ENCODE measurements at places on chromosomes 1 and 21.

DNA sequence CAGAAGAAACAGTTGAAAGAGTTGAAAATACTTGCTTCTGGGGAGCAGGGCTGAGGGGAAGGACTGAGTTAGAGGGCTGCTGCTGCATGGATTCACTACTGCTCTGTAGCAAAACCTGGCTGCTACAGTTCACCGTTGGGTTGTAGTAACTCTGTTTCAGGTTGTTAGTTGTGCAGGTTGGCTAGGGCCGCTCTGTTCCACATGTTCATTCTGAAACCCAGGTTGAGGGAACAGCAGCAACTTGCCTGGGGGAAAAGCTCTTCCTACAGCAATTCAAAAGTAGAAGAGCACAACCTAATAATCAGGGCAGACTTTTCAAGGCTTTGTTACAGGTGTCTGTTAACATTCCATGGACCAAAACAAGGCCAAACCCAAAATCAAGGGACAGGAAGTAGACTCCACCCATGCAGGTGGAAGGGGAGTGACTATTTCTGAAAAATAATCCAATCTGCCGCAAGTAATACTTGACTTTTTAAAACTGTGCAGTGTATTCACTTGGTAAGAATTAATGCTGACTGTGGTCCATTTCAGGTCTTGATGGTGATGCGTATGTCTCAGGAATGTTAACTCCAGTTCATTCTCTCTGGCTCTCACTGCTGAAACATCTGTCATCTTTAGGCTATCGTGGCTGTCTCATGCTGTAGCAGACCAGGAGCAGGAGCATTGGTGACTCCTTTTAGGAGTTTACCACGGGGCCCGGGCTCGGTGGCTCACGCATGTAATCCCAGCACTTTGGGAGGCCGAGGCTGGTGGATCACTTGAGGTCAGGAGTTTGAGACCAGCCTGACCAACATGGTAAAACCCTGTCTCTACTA lies 5.1 kb upstream of the PARK7 start:
- no peaks in the 10 kb centered on the region for H3K27me3 ChIP-seq
- H3K27ac ChIP-seq = no peak overlapping the region
- no peak for DNase-seq
- peaks cover 11% of the 10 kb centered on the region for H3K4me1 ChIP-seq
- no peak overlapping the region for H3K4me3 ChIP-seq

- no peak overlapping the region for H3K4me3 ChIP-seq
- no peaks in the 10 kb centered on the region for H3K27me3 ChIP-seq
- DNase-seq = no peak
- no peaks in the 10 kb centered on the region for H3K36me3 ChIP-seq
- H3K27ac ChIP-seq = no peak overlapping the region
- H3K4me1 ChIP-seq = peaks cover 3% of the 10 kb centered on the region
Observed at GRCh38 chr1:168473126-168473525, 70.7 kb downstream of the XCL2 start.

DNA sequence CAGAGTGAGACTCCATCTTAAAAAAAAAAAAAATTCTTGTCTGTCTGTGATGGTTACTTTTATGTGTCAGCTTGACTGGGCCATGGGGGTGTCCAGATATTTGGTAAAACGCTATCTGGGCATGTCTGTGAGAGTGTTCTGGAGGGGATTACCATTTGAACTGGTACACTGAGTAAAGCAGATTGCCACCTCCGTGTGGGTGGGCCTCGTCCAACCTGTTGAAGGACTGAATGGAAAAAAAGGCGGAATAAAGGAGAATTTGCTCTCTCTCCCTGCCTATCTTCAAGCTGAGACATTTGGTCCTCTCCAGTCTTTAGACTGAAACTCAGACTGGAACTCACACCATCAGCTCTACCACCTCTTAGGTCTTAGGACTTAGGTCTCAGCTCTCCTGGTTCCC lies 82.8 kb downstream of the MIS18A start:
- H3K4me1 ChIP-seq = no peaks in the 10 kb centered on the region

DNA sequence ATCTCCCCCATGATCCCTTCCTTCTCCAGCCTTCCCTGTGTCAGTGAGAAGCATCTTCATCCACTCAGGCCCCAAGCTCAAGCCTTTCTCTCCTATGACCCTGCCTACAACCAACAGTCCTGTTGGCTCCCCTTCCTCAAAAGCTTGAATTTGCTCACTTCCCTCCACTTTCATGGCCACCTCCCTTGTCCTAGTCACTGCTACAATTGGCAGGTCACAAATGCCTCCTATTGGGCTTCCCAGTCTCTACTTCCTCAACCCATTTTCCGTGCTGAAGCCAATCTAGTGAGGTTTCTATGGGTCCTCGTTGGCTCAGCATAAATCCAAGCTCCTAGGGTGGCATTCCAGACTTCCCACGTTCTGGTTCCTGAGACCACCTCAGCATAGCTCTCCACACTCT lies 40.2 kb upstream of the SLC6A9 start:
- no peak overlapping the region for H3K4me3 ChIP-seq
- no peaks in the 10 kb centered on the region for H3K36me3 ChIP-seq
- no peak for DNase-seq
- no peaks in the 10 kb centered on the region for H3K4me1 ChIP-seq
- no peak overlapping the region for H3K27ac ChIP-seq

DNA sequence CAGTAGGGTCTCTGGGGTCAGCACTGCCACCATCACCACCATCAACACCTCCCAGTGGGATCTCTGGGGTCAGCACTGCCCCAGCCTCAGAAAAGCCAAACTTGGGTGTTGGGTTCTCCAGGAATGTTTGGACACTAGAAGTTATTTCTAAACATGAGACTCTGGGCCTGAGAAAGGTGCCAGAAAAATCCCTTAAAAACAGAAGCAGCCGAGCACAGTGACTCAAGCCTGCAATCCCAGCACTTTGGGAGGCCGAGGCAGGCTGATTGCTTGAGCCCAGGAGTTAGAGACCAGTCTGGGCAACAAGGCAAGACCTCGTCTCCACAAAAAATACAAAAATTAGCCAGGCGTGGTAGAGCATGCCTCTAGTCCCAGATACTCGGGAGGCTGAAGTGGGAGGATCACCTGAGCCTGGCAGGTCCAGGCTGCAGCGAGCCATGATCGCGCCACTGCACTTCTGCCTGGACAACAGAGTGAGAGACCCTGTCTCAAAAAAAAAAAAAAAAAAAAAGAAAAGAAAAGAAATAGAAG lies 470 bp downstream of the PTAFR start:
- peak overlapping the region; percentile 28 for H3K4me3 ChIP-seq
- peaks cover 34% of the 10 kb centered on the region for H3K4me1 ChIP-seq
- H3K27ac ChIP-seq = peak overlapping the region; percentile 71
- DNase-seq = no peak
- H3K36me3 ChIP-seq = no peaks in the 10 kb centered on the region

DNA sequence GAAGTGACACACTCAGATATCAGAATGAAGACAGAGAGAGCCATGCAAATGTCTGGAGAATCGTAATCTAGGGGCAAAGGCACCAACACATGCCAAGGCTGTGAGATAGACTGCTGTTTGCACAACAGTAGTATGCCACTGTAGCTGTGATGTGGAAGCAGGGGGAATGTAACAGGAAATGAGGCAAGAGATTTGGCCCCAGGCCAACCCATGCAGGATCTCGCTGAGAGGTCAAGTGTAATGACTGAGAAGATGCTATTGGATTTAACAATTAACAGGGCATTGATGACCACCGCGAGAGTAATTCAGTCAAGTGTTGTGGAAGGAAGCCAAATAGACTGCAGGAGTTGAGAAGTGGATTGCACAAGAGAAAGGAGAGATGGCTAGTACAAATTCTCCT lies 107.3 kb upstream of the ST6GALNAC5 start:
- H3K4me3 ChIP-seq = no peak overlapping the region
- DNase-seq = no peak
- no peaks in the 10 kb centered on the region for H3K36me3 ChIP-seq
- H3K27ac ChIP-seq = no peak overlapping the region

DNA sequence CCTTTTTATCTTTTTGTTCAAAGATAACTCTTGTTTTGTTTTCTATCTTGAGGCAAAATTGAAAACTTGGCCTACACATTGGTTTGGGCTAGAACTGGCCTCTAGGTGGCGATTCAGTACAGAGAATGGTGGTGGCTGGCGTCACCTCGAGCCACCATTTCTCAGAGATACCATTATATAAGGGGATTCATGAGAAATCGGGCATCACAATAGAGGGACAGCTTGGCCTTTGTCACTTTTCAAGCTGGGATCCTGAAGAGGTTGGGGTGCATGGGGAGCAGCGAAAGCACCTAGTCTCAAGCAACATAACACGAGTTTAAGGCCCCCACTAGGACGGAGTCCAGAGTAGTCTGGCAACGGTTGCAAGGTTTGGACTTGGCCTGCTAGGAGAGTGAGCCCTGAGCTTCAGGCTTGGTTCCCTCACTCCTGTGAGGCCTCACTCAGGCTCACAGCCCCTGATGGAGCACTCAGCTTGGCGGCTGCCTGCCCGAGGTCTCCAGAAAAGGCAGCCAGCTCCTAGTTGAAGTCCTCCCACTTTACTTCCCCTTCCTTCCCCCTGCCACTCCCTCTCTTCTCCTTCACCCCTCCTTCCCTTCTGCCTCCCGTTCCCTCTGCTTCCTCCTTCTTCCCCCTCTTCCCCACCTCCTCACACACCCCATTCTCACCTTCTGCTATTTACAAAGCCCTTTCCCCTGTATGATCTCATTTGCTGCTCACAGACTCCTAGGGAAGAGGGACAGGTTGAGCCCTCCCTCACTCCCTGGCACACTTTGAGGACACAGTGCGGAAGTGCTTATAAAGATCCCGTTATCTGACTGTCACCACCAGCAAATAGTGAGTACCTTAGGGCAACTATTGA lies 67.8 kb downstream of the LRIG2 start:
- peak; percentile 83 for DNase-seq
- no peaks in the 10 kb centered on the region for H3K36me3 ChIP-seq
- H3K4me3 ChIP-seq = no peak overlapping the region
- no peaks in the 10 kb centered on the region for H3K4me1 ChIP-seq
- H3K27ac ChIP-seq = no peak overlapping the region
- H3K27me3 ChIP-seq = no peaks in the 10 kb centered on the region

- peaks cover 54% of the 10 kb centered on the region for H3K4me1 ChIP-seq
- H3K36me3 ChIP-seq = no peaks in the 10 kb centered on the region
- no peaks in the 10 kb centered on the region for H3K27me3 ChIP-seq
- peak; percentile 64 for DNase-seq
- H3K4me3 ChIP-seq = no peak overlapping the region
Observed at GRCh38 chr21:42651515-42652401, 1.7 kb upstream of the PDE9A start.

DNA sequence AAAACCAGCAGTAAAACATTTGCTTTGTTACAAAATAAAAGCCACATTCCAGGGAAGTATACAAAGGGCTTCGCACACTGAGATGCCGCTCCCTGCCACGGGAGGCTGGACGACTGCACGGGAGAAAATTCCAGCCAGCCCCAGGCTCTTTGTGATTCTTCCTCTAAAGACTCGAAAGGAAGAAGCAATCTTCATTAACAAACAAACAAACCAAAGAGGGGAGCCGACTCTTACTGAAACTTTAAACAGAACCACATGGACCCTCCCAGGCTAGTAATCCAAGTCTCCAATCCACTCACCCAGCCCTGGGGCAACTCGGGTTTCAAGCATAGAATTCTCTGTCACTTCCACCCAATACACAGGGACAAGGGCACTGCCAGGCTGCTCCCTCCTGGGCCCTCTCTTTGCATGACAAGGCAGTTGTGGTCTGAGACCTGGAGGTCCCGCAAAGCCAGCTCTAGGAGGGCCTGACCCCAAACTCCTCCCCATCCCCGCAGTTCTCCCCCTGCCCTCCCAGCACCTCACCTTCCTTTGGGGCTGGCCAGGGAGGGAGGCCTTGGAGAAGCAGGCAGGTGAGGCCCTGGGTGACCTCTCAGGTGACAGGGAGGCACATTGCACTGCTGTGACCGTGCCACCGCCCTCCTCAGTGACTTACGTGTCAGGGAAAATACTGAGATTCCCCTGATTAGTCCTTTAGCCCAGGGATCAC lies 26.6 kb upstream of the COL18A1 start:
- DNase-seq = no peak
- no peak overlapping the region for H3K27ac ChIP-seq
- no peaks in the 10 kb centered on the region for H3K27me3 ChIP-seq
- no peak overlapping the region for H3K4me3 ChIP-seq

- DNase-seq = no peak
- H3K36me3 ChIP-seq = no peaks in the 10 kb centered on the region
- no peak overlapping the region for H3K4me3 ChIP-seq
- H3K27ac ChIP-seq = no peak overlapping the region
Observed at GRCh38 chr1:48077795-48078222, 80.6 kb upstream of the TRABD2B start.

DNA sequence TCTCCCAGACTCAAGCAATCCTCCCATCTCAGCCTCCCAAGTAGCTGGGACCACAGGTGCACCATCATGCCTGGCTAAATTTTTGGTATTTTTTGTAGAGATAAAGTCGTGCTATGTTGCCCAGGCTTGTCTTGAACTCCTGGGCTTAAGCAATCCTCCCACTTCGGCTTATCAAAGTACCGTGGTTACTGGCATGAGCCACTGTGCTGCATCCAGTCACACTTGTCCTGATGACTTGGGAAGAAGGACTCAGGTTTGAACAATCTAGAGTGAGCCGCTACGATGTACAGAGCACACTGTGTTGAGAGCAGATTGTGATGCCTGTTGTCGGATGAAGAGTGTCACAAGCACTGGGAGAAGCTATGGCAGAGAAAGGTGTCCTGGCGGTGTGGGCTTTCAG lies 27.2 kb downstream of the RNF187 start:
- H3K27ac ChIP-seq = no peak overlapping the region
- no peaks in the 10 kb centered on the region for H3K4me1 ChIP-seq
- no peak for DNase-seq

DNA sequence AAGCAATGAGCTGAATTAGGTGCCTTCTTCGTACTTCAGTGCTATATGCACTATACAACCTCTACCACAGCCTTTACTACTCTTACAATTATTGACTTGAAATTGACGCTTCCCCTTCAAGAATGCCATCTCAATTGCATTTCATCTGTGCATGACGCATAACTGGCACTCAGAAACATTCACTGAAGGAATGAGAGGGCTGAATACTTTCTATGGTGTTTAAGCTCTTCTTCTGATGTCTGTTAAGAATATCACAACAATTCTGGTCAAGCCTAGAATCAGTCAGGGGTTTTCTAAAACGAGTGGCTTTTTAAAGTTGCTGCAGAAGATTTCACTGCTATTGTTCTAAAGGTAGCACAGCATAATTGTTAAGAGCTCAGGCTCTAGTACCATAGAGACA lies 11.5 kb downstream of the DENND1B start:
- H3K36me3 ChIP-seq = no peaks in the 10 kb centered on the region
- H3K27ac ChIP-seq = no peak overlapping the region

GRCh38 chr1:192809307-192810252 lies 741 bp downstream of the RGS2 start:
- peak overlapping the region; percentile 82 for H3K4me3 ChIP-seq
- H3K36me3 ChIP-seq = no peaks in the 10 kb centered on the region
- no peaks in the 10 kb centered on the region for H3K4me1 ChIP-seq
- no peak for DNase-seq

- DNase-seq = no peak
- no peak overlapping the region for H3K4me3 ChIP-seq
- no peak overlapping the region for H3K27ac ChIP-seq
- H3K36me3 ChIP-seq = no peaks in the 10 kb centered on the region
- no peaks in the 10 kb centered on the region for H3K27me3 ChIP-seq
Observed at GRCh38 chr1:67169496-67169895, 3.2 kb downstream of the IL23R start.

All from Peyer's patch (tissue), 4 donors.